ENCODE measurements at places on chromosomes 12 and 14.

DNA sequence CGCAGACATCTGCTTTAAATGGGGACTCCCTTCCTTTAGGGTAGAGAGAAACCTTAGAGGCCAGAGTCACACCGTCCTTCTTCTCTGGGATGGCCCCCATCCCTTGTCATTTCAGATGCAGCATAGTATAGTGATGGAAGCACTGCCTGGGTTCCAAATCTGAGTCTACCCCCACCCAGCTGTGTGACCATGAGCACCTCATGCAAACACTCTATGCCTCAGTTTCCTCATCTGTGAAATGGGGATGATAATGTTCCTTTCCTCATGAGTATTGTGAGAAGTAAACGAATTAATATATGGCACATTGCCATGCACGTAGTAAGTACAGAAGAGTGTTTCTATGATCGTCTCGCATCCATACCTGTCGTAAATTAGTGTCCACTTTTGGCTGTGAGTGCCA is 241.9 kb downstream of the SLC41A2 start:
- DNase-seq: no peak

GRCh38 chr14:29462772-29463171 is 464.9 kb downstream of the PRKD1 start:
- no peak for DNase-seq

DNA sequence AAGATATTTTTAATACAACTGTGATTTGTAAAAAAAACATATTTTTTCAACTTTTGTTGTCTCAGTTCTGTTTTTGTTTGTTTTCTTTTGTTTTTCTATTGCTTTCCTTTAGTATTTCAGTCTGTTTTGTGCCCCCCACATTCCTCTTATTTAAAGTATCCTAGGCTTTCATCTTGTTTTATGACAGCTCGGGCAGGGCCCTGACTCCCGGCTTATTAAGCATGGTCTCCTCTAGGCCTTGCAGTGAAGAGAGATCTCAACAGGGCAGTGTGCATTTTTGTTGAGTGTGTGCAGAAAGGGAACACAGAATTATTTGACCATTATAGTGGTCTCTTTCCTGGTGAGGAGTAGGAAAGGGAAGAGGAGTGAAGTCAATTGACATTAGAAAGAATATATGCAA is 110.2 kb upstream of the SLC38A4 start:
- DNase-seq: no peak

- DNase-seq: no peak
Measured at GRCh38 chr12:80157645-80158044, 58.3 kb downstream of the OTOGL start.

All from skin of body (tissue), 3 donors.